ENCODE measurements at places on chromosomes 2 and 18. TPM values are rescaled to one million over a fixed set of nuclear protein-coding genes. Genes with fewer than 3 reads are reported as not detected.

VAMP8 gene
- polyA plus RNA-seq, result 106 TPM

MYCN gene
- 37.1 TPM for polyA plus RNA-seq

SERPINB12 gene
- not detected for polyA plus RNA-seq

TBC1D8 gene
- polyA plus RNA-seq, result 30.0 TPM

NTSR2 gene
- not detected for polyA plus RNA-seq

MC2R gene
- polyA plus RNA-seq, result not detected

SIX2 gene
- 14.2 TPM for polyA plus RNA-seq

ERBB4 gene
- 56.5 TPM for polyA plus RNA-seq

GPR75 gene
- polyA plus RNA-seq, result 1.5 TPM

ZAP70 gene
- polyA plus RNA-seq, result 1.7 TPM

DNA sequence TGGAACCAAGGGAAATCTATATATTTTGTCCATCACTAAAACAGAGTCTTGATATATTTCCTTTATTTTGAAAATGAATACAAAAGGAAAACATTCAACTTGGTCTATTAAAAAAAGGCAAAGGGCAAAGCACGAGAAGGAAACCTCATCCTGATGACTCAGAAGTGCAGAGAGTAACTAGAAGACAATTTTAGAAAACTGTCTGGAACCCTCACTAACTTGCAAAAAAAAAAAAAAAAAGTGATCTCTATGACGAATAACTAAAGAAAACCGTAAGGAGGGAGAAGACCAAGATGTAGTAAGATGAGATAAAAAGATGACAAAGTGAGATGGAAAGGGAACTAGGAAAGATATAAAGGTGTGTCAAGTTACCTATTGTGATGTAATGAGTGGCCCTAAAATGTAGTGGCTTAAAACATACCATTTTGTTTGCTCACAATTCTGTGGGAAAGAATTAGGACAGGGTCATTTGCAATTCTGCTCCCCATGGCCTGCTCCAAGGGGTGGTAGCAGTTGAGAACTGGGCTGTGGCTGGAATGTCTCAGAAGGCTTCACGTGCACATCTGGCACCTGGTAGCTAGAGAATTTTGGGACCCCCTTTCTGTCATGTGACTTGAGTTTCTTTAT is 303.0 kb downstream of the DYSF start:
- no peak for DNase-seq

- DNase-seq, result no peak
Observed at GRCh38 chr2:95019572-95019971, 5.9 kb upstream of the MAL start.

DNA sequence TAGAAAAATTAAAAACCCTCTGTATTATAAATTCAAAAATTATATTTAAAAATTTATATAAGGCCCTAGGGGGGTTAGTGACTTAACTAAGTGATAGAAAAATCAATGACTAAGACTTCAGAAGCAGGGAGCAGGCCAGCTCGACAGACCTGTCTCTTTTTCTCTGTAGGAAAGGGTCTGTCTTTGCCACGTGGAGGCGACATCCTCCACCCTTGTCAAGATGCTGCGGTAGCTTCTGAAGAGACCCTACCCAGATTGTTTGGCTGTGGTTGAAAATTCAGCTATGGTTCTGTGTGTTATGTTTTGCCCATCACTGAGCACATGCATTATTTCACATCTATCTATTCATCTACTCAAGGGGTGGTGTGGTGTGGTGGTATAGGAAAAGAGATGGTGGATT is 8.2 kb upstream of the SLC4A3 start:
- DNase-seq, result no peak

DNA sequence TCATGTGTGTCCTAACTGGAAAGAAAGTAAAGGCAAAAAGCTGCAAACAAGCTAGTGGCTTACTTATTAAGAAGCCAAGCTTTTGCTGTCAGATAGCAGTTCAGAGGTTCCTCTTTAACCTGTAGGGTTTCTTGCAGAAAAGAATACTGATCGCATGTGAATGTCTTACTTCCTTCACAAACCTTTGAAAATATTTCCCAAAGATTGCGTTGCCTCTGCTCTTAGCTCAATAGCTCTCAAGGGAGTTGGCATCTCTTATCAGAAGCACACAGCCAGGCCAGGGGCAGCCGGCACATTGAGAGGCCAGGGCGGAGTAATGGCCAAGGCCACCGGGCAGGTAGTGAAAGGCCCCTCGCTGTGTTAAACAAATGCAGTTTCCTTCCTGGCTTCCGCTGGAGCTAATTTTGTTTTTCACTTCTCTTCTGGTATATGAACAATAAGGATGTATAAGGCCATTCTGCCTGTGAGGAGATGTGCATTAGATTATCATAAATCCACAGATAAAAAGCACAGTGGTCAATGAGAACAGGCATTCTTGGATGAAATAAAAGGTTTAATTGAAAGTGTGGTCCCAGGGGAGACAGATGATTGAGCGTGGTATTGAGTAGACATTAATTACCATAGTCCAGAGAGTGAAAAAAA is 542.4 kb upstream of the NRP2 start:
- DNase-seq, result no peak

GRCh38 chr2:200165687-200166086 is 140.8 kb upstream of the SPATS2L start:
- no peak for DNase-seq

GRCh38 chr2:138919120-138919747 is 139.0 kb upstream of the NXPH2 start:
- no peak for DNase-seq

DNA sequence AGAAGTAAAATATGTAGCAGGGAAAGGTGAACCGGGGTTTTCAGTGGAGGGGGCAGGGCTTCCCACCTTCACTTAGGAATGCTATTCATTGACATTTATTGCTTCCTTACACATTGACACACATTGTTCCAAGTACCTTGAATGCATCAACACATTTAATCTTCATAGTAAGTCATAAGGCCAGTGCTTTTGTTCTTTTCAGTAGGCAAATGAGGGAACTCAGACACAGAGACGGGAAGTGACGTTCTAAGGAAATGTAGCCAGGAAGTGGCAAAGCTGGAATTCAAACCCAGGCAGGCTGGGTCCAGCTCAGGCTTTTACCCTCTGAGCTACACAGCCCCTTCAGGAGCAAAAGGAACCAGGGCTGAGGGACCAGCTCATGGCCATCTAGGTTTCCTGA is 20.7 kb downstream of the BMP10 start:
- no peak for DNase-seq

DNA sequence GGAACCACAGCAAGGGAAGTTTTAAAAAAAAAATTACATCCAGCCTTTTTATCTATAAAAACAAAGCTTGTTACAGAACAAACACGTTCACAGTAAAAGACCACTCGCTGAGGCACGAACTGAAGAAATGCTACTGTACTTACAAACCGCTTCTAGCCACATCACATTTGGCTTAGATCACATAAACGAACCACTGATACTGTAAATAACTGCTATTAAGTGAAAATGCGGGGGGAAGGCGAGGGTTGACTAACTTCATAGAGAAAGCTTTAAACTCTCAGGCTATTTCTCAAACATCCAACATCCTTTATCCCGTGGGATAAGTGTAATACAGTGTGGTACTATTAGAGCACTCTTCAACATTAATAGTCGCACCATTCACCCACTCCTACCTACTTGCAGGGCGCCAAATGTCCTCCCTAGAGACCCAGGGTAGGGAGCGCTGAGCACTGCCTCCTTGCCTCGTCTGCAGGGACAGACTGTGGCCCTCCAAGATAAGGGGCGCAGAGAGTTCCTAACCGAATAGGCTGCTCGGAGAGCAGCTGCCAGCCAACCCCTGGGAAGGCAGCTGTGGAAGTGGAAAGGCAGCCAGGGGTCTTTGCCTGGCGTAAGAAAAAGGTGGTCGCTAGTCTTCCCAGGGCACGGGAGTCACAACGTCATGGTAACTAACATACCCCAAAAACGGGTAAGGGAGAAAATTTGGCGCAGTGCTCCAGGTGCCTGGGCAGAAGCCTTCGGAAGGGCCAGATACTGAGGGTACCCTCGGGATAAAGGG is 854 bp downstream of the GPR155 start:
- DNase-seq, result no peak

- DNase-seq, result no peak
Observed at GRCh38 chr2:112159454-112159921, 21.3 kb downstream of the FBLN7 start.

DNA sequence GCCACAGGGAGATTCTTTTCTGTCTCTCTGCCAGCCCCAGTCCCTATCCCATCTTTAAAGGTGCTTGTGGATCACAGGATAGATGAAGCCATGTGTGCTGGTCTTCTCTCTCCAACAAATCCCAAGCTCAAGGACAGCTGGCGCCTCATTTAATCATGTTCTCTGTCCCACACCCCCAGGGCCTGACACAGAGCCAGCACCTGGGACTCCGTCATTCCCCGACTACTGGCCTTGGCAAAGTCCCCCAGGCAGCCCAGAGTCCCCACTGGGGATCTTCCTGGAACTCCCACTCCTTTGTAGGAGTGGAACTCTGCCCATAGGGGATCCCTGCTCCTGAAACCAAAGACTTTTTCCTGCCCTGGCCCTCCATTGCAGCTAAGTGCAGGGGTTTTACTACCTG is 60.8 kb downstream of the MTHFD2 start:
- no peak for DNase-seq

DNA sequence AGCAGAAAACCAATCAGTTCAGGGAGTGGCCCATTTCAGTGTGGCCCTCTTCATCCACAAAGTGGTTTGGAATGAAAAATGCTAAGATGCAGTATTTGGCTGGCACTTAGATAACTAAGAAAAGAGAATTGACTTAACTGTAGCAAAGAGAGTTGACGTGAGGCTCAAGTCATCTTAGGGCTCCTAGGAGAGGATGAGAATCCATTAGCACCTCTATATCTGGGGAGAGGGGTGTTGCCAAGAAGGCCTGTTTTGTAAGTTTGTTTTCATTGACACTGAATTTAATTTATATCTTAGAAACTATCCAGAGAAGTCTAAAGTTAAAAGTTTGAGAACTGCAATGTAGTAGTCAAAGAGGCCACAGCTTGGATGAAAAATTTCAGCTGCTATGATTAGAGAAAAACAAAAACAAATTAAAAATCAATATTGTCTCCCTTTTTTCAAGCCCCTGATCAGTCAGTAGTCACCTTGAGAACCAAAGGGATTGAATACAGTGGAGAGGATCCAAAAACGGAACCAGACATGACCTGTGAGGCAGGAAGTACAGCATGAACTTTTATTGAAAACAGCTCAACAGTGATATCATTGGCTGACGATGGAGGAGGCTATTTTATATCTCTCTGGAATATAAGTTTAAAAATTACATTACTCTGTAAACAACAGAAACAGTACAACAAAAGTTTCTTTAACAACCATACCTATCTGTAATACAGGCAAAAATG is 52.7 kb downstream of the PHLPP1 start:
- DNase-seq, result no peak

- DNase-seq, result no peak
Observed at GRCh38 chr2:165959371-165959770, 5.8 kb upstream of the TTC21B start.

DNA sequence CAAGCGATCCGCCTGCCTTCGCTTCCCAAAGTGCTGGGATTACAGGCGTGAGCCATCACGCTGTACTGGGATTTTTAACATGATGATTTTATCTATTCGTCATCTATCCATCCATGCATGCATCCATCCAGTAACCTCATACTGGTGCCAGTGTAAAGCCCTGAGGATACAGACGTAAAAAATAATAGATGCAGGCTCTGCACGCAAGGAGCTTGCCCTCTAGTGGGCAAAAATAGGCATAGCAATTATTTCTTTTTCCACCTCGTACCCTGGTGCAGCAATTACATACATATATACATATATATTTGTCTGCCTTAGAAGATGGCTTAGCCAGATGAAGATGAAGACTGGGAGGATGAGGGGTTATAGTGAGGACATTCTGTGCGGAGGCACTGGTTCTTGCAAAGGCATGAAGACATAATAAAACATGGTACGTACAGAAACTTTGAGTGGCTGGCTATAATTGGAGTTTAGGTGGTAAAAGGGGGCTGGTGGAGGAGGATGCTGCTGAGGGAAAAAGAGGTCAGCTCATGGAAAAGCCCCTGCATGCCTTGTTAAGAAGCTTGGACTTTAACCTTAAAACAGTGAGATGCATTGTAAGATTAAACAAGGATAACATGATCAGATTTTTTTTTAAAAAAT is 19.6 kb upstream of the RPIA start:
- no peak for DNase-seq

- DNase-seq, result no peak
Observed at GRCh38 chr2:104179644-104180043, 674.3 kb upstream of the POU3F3 start.

GRCh38 chr2:206824993-206825392 is 59.6 kb downstream of the FASTKD2 start:
- no peak for DNase-seq

GRCh38 chr2:103402336-103402735 is 640.5 kb downstream of the TMEM182 start:
- no peak for DNase-seq

DNA sequence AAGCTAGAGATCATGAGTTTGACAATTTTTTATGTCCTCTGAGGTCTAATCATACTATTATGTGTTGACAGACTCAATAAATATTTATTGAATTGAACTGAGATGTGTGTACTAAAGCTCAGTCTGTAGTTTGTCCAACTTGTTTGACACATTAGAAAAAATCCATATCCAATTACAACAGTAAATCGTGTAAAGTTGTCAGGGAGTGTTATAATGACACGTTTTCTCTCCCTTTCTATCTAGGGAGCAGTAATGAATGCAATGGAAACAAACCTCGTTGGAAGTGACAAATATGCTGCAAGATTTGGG is 28.4 kb downstream of the ITGA4 start:
- DNase-seq, result no peak

GRCh38 chr18:21257386-21257785 is 15.4 kb downstream of the GREB1L start:
- no peak for DNase-seq

DNA sequence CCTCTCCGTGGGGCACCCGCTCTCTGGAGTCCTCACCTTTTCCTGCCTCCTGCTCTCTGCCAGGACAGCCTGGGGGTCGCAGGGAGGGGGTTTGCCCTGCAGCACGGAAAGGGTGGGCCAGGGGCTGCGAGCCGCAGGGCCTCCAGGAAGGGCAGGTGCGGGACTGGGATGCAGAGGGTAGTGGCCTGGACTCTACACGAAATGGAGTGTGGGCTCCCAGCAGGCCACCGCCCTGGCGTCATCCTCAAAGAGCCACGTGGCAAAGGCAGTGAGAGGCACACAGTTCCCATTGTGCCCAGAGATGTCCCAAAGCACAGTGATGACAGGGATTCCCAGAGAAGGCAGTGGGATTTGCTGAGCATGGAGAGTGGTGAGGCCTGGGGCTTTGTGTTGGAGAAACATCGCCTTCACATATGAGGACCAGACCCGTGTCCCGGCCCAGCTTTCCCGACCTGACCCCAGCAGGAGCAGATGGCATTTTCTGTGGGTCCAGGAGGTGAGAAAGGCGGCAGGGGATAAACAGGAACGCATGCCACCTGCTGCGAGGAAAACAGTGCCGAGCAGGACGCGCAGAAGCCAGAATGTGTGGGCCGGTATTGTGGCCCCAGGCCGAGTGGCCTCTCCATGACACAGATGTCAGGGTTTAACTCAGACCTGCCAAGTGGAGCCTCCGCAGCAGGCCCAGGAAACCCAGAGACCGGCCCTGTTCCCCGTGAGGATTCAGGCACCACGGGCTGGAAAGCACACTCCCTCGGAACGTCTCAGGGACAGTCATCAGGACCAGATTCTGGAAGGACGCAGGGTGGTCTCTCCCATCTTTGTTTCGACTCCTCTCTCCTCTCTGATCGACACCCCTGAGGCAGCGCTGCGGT is 855.5 kb upstream of the SALL3 start:
- no peak for DNase-seq

Data from right renal pelvis (tissue), 4 donors.